ENCODE measurements at places on chromosomes 13 and 19.

DNA sequence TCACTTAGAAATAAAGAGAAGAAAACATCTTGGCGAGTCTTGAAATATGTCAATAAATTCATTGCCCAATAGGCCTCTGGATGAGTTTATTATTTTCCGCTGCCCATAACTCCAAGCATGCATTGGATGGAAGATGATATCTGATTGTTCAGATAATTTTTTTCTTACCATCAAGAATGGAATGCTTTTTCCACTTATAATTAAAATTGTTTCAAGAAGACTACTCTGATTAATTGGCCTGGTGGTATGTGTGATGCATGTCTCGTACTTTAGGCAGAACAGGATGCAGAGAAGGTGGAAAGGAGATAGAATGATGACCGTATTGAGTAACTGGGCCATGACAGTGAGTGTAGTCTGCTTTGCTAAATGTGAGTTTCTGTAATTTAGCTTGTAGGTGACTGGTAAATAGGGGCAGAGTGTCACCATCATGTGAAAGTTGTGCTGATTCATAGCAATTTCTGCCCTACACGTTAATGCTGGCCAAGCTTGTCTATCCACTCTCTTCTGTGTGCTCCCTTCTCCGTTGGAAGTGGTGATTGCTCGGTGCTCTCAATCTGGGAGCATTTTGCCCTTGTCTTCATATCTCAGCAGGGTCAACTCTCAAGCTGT is 13.5 kb upstream of the SPATA13 start:
- no peak for DNase-seq

DNA sequence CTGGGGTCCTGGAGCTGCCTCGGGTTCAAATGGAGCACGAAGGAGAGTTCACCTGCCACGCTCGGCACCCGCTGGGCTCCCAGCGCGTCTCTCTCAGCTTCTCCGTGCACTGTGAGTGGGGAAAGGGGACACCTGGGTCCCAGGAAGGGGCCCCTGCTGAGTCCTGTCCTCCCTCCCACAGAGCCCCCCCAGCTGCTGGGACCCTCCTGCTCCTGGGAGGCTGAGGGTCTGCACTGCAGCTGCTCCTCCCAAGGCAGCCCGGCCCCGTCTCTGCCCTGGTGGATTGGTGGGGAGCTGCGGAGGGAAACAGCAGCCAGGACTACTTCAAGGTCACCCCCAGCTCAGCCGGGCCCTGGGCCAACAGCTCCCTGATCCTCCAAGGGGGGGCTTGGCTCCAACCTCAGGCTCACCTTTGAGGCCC is 11.0 kb upstream of the SIGLEC11 start:
- no peak for DNase-seq

DNA sequence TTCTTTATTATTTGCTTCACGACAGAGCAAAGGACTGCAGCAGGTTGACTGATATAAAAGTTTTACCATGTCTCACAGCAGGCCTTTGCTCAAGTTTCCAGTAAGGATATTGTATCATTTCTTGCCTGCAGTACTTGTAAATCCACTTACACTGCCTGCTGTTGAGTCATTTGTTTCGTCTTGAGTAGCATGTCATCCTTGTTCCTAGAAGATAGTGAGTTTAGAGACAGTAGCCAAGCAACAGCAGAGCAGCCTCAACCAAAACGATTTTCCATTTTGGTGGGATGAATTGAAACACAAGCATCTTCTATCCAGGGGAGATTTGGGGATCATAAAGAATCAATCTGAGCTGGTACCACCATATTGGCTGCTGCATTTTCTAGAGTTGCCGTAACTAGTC is 24.0 kb upstream of the ALOX5AP start:
- peak; percentile 79 for DNase-seq

- DNase-seq = no peak
These were observed 62.7 kb upstream of the LSM14A start for GRCh38 chr19:34109596-34109995.

- no peak for DNase-seq
These were observed 11.6 kb upstream of the ZNF536 start for GRCh38 chr19:30360376-30361106.

- no peak for DNase-seq
These were observed 166.3 kb upstream of the SOX21 start for GRCh38 chr13:94878602-94879165.

DNA sequence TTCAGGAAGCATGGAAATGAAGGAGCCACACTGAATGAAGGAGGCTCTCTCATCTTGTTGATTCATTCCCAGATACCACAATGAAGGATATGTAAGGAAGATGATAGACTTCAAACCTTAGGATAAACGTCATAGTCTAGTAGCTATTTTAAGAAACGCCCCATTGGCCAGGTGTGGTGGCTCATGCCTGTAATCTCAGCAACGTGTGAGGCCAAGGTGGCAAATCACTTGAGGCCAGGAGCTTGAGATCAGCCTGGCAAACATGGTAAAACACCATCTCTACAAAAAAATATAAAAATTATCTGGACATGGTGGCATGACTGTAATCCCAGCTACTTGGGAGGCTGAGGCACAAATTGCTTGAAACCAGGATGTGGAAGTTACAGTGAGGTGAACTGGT is 17.1 kb upstream of the ZNF841 start:
- no peak for DNase-seq

GRCh38 chr19:46489445-46490272 is 6.0 kb downstream of the PNMA8B start:
- no peak for DNase-seq

GRCh38 chr13:27842571-27842970 is 50.3 kb downstream of the GSX1 start:
- no peak for DNase-seq

DNA sequence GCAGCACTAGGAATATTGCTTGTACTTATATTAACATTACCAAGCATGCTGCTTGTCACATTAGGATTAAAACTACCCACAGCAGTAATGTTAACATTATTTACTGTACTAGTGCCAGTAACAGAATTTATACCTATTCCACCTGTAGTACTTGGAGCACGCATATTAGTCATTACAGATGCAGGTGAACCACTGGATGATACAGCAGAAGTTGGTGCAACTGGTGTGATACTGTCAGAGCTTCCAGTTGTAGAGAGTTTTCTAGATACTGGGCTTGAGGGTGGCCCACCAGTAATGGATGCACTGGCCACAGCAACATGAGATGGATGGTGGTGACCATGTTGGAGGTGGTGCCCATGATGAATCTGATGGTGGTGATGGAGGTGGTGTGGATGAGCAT is 1.1 kb downstream of the TSC22D1 start:
- DNase-seq = no peak

DNA sequence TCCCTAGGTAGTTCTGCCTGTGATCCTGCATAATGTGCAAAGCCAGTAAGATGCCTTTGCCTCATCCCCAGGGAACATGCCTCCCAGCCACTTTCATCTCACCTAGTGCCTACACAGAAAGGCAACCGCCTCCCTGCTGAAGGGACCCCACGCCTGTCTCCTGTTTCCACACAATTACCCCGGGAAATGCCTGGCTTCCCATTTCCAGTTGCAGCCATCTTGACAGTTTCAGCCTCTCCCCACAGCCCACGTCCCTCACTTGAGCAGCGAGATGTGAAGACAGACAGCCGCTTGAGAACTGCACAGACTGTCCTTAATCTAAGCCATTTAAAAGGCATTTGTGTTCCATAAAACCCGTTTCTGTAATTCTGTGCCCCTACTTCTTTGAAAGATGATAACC is 4.7 kb upstream of the UQCRFS1 start:
- DNase-seq = no peak

DNA sequence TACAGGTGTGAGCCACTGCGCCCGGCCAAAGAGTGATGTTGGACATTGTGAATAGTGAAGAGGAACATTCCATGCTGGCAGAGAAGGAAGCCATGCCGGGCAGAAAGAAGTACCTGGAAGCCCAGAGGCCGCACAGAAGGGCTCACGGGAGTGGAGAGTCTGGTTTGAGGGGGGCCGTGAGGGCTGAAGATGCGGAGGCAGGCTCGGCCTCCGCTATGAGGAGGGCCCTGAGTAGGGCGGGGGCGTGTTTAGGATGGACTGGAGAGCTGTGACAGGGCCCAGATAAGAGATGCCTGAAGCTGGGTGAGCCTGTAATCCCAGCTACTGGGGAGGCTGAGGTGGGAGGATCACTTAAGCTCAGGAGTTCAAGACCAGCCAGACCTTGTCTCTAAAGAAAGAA is 1.6 kb downstream of the JOSD2 start:
- no peak for DNase-seq

DNA sequence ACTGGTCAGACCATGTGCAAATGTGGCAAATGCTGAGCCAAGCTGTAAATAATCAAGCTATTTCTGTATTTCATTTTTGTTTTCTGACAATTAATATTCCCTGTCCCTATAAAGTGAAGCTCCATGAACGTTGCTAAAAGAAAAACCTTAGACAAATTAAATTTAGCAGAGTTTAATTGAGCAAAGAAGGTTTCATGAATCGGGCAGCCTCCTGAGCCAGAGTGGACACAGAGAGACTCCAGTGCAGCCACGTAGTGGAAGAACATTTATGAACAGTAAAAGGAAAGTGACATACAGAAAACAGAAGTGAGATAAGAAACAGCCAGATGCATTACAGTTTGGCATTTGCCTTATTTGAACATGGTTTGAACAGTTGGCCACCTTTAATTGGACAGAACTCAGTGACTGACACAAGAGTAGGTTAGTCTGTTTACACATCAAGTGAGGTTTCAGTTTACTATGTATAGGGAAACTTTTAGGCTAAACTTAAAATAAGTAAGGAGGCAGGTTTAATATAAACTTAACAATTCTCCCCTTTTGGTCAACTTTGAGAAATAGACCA is 69.7 kb downstream of the UFM1 start:
- no peak for DNase-seq

DNA sequence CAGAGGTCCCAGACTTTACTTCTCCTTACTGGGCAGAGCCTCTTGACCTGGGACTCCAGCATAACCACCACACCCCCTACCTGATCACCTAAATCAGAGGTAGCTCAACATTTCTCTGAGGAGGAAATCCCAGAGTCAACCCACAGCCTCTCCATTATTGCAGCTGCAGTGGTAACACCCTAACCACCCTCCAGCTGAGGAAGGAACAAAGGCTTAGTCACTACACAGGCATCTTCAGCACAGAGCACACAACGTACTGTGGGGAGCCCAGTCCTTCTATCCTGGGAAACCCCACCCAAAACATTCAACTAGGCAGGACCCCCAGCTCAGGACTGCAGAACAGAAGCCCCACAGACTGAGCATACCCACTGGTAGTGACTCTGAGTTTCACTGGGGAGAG is 824.7 kb upstream of the SLITRK5 start:
- DNase-seq = no peak

GRCh38 chr13:43676320-43676719 is 110.5 kb downstream of the ENOX1 start:
- no peak for DNase-seq

DNA sequence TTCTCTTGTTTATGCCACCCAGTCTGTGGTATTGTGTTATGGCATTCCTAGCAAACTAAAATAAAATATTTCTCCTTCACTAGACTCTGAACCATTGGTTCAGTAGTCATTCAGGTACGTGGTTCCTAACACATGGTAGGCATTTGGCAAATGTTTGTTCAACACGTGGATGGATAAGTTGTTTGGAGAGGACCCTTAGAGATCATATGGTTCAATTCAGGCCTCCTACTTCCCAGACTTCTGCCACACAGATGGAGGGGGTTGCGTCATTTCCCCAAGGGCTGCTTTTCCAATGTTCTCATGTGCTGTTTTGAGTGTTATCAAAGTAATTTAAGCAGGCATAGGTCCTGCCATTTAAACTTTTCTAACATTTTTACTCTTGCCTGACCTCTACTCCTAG is 6.7 kb downstream of the CXCL17 start:
- DNase-seq = no peak

- peak; percentile 83 for DNase-seq
These were observed at the start of gene GPI for GRCh38 chr19:34364830-34365462. TSS of gene GPI (plus strand) at chr19:34365196. CDS start at chr19:34365267, 71 bp downstream.

DNA sequence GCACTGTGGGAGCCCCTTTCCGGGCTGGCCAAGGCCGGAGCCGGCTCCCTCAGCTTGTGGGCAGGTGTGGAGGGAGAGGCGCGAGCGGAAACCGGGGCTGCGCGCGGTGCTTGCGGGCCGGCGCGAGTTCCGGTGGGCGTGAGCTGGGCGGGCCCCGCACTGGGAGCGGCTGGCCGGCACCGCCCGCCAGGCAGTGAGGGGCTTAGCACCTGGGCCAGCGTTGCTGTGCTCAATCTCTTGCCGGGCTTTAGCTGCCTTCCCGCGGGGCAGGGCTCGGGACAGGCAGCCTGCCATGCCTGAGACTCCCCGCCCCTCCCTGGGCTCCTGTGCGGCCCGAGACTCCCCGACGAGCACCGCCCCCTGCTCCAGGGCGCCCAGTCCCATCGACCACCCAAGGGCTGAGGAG is 405.2 kb upstream of the PRR20A start:
- no peak for DNase-seq

GRCh38 chr13:107104631-107105030 is 536.7 kb upstream of the ARGLU1 start:
- DNase-seq = no peak

DNA sequence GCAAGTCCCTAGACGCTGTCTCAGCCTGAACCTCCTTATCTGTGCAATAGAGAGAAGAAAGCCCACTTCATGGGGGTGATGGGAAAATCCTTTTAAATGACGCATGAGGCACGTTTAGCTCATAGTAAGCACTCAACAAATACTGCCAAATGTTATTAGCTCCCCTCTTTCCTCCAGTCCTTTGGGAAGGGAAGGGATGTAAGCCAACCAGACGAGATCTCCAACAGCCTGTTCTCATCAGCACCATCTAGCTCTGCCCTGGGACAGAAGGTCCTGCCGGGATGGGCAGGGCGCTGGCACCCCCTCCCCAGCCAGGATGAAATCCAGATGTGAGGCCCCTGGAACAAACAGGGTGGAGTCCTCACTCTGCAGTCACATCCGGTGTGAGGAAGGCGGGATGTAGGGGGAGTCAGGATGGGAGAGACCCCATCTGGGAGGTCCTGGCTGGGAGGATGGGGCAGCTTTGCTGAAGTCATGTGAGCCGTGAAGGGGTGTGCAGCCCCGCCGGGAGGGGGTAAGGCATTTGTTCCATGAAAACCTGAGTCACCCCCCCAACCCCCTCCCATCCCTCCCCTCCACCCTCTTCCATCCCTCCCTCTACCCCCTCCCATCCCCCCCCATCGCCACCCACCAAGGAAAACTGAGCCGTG is 4.6 kb downstream of the S1PR2 start:
- DNase-seq = no peak

DNA sequence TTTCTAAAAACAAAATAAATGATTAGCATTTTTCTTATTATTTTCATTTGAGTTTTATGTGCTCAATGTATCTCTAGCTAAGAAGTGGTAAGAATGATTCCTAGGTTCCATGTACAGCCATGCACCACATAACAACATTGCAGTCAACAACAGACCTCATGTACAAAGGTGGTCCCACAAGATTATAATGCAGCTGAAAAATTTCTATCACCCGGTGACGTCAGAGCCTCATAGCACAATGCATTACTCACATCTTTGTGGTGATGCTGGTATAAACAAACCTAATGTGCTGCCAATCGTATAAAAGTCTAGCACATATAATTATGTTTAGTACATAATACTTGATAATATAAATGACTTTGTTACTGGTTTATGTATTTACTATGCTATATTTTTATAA is 120.5 kb downstream of the SLC7A1 start:
- no peak for DNase-seq

DNA sequence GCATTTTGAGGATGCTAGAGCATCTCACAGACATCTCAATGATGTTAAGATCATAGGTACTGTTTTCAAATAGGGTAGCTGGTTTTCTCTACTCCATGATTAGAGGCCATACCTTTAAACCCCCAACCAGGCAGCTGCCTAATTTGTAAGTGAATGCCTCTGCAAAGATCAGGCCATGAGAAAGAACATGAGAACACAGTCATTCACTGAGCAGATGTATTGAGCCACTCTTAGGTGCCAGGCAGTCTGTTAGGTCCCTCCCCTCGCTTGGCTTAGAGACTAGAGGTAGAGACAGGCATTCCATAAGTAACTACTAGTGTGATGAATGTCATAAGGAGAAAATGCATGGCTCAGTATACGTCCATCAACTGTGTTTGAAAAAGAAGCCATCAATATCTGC is 410.0 kb downstream of the FGF9 start:
- no peak for DNase-seq

Measured in activated CD4-positive, alpha-beta T cell treated with anti-CD3 and anti-CD28 coated beads, Interleukin-2, Interleukin-6, amounts not matched to agents 100 ng/mL and 50 ng/mL, durations not matched to agents 16 hours and 8 hours (primary cell).